ENCODE measurements at places on chromosomes 16 and 17.
A peak's percentile ranks its signal among the peaks of the same experiment; 100 is the strongest.

DNA sequence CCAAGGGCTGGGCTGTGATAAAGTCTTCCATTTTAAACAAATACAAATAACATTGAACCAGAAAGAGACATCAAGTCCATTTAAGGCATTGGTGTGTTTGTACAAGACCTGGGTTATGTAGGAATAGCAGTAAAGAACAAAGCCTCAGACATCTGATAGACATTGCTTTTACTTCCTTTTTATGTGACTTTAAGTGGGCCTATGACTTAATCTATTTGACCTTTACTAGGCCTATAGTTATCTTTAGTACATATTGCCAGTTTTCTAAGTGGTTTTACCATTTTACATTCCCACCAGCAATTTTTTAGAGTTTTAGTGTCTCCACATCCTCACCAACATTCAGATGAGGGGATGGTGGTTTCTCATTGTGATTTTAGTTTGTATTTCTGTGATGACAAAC is 298.8 kb downstream of the ZFHX3 start:
- DNase-seq: no peak

GRCh38 chr16:11145173-11145818 is 110.7 kb downstream of the SOCS1 start:
- DNase-seq: no peak

DNA sequence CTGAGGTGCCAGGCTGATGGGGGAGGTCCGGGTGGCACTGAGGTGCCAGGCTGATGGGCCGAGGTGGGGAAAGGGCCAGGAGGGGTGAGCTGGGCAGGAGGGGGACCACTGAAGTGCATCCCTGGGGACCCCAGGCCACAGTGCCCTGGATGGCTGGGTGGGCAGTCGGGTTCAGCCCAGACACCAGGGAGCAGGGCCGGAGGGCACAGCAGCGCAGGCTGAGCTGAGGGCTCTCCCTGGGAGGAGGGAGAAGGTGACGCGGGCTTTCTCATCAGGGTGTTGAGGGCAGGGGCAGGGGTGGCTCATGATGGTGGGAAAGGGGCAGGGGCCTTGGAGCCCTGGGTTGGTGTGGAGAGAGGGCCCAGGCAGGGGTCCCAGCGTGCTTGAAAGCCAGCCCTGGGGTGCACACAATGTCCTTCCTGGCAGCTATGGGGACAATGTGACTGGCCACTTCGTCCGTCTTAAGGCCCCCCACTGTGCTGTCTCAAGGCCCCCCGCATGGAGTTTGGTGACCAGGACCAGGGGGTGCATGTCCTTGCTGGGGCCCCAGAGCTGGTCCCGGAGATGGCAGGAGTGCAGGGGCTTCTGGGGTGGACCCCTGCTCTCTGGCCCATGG is 16.0 kb downstream of the CD7 start:
- DNase-seq: no peak

- no peak for DNase-seq
These were observed 203.4 kb downstream of the CCDC182 start for GRCh38 chr17:57541472-57542394.

DNA sequence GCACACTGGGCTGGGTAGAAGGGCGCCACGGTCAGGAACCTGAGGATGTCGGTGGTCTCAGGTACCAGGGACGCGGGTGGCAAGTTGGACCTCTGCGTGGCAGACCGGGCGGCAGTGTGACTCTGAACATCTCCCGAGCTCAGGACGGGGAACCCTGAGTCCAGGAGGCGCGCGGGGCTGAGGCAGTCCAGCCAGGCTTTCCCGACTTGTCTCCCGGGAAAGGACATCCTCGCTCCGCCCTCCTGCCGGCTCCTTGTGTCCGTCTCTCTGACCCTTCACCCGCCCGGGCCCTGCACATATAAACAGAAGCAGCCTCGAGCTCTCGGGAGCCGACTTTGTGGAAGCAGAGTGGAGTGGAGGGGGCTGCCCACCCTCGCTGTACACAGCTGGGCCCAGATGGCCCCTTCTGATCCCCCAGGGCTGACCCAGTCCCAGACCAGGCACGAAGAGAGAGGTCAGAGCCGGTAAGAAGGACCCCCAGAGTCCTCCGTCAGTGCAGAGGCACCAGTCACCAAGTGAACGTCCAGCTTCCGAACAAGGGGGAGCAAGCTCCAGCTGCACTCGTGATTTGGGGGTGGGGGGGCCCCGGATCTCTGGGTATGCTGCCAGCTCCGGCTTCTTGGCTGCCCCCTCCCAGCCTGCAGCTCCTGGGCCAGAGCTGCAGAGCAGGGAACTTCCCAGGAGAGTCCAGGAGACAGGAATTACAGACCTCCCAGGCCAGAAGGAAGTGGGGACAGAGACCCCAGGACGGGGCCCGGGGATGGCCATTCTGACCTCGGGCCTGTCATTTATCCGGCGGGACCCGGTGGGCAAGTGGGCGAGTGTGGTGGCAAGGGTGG is 8.5 kb upstream of the P2RX1 start:
- DNase-seq: no peak

DNA sequence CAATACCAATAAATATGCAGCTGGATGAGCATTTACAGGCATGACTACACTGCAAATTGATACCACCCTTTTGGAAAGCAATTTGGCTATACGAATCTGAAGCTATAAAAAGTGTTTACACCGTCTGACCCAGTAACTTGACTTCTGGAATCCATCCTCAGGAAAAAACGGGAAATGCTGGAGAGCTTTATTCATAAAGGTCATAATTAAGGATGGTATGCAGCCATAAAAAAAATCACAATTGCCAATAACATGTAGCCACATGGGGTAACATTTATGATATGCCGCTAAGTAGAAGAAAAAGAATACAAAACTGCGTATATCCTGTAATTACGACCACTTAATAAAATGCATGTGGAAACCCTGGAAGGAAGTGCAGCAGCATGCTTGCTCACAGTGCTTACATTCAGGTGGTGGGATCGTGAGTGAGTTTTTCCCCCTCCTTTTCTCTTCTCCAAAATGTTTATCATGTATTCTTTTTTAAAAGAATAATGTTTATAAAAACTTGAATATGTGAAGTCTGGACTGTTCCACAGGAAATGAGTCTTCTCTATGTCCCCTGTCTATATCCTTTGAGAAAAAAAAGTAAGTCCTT is 34.2 kb downstream of the COPRS start:
- no peak for DNase-seq

GRCh38 chr17:8163978-8164814 is 1.4 kb upstream of the VAMP2 start:
- DNase-seq: peak; percentile 65

DNA sequence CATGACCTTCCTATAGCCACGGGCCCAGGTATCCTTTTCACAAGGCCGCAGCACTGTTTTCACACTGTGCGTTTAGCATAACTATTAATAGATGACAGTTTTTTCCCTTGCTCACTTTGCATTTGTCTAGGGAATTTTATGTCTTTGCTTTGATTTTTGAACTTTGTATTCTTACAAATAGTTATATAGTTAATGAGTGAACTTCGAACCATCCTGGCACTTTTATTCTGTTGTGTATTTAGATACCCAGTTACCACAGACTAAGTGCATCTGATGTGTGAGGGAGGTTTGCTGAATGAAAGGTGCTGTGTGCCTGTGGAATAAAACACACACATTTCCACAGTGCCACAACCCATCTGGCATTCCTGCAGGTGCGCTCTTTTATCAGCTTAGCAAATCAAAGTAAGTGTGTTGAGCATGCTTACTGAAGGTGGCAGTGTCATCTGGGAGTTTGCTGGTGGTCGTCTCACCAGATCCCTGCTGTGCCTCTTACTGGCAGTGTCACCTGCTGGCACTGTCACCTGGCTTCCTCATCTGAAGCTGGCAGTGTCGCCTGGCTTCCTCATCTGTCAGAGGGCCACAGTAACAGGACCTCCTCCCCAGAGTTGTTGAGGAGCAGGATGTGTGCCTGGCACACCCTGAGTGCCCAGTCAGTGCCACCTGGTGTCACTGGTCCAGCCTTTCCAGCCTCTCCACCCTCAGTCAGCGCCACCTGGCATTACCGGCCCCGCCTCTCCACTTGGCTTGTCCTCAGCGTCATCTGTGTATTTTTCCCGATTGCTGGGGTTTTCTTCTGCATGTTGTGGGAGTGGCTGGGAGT is 37.6 kb downstream of the USP10 start:
- DNase-seq: no peak

DNA sequence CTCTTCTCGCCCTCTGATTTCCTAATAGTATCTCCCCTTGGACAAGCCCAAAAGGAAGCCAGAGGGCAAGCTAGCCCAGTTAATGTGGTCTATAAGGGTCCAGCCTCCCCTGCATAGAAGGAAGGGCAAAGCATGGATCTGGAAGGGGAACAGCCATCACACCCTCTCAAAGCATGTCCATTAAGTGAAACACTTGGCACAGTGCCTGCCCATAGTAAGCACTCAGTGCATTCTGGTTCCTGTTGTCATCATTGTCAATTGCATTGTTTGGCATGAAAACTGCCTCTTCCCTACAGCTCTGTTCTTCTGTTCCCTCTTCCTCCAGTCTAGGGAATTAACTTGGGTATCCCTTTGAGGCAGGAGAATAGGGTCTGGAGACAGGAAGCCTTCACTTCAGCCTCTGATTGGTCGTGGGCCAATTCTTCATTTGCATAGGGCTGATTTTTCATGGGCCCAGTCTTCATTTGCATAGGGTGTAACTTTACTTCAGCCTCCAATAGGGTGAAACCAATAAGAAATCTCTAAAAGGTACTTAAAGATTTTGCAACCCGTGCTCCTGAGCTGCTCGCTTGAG is 81.4 kb downstream of the C17orf67 start:
- DNase-seq: no peak

GRCh38 chr17:82332669-82333278 is 792 bp downstream of the SECTM1 start:
- no peak for DNase-seq

DNA sequence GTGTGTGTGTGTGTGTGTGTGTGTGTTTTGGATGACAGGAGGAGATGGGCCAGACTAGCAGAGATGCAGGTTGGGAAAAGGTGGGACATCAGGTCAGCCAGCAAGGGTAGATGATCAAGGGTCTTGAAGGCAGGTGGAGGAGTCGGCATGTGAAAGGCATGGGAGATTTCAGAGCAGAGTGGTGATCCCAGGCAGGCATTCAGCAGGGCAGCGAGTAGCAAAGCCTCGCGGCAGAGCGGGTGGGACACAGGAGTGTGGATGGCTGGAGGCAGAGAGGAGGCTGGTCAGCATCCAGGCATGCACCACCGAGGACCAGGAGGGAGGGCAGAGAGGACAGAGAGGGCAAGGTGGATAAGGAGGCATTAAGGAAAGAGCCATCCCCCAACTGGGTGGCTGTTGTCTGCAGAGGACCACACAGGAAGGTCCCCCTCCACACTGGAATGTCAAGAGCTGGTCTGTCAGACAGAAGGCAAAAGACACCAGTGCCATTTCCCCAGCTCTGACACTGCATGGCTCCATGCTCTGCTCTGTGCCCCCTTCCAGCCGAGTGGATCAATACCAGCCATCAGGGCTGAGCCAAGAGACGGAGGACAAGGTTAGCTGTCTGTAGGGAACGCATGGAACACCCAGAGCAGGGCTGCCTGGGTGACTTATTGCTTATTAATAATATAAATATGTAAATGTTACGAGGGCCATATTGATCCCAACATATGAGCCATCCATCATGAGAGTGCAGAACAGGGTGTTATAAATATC is 74.8 kb upstream of the RPL38 start:
- peak; percentile 7 for DNase-seq

- no peak for DNase-seq
These were observed 7.0 kb downstream of the ZNF319 start for GRCh38 chr16:57993438-57993837.

- no peak for DNase-seq
These were observed 723 bp downstream of the NTHL1 start for GRCh38 chr16:2046893-2047329.

- DNase-seq: no peak
These were observed 14.8 kb upstream of the PVALEF start for GRCh38 chr17:81150377-81151077.

DNA sequence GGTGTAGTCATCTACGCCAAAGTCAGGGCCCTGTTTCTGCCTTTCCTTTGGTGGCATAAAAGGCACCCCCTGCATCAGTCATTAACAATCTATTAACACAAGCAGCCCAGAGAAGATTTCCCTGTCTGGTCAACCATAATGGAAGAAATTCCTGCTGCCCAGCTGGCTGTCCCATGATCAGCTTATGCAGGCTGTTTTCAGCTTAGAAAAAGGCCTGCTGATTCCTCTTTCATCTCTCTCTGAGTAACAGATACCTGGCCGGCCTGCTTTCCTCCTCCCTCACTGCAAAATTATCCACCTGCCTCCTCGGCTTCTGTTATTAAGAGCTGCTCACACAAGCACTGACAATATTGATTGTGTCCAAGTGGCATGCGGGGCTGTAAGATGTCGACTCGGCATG is 70.3 kb upstream of the MMP2 start:
- no peak for DNase-seq
